ENCODE measurements at places on chromosomes 13 and 19.
A peak's percentile ranks its signal among the peaks of the same experiment; 100 is the strongest.

DNA sequence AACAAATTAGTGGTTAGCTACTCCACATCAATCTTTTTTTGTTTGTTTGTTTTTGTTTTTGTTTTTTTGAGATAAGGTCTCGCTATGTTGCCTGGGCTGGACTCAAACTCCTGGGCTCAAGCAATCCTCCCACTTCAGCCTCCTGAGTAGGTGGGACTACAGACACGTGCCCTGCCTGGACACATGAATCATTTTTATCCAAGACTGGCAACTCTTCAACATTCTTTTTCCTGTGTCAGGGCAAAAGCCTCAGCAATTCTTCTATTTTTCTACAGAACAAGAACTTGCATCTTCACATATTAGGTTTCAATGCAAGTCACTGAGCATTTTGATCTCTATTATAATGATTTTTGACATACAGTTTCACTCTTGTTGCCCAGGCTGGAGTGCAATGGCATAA is 76.8 kb upstream of the LRCH1 start:
- no peak for DNase-seq

DNA sequence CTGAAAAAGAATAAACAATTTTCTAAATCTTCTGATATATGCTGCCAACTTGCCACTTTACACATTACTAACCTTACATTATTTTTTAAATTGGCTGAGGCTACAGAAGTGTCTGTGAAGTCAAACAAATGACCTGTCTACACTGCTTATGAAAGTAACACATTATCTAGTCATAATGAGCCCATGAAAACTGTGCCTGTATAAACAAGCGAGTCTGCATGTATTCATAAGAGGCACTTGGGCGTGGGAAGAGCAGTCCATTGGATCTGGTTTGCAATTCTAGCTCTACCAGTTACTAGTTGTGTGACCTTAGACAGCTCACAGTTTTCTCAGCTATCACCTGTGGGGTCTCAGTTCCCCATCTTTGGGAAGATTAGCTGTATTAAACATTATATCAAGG is 3.1 kb downstream of the VPS36 start:
- no peak for DNase-seq

DNA sequence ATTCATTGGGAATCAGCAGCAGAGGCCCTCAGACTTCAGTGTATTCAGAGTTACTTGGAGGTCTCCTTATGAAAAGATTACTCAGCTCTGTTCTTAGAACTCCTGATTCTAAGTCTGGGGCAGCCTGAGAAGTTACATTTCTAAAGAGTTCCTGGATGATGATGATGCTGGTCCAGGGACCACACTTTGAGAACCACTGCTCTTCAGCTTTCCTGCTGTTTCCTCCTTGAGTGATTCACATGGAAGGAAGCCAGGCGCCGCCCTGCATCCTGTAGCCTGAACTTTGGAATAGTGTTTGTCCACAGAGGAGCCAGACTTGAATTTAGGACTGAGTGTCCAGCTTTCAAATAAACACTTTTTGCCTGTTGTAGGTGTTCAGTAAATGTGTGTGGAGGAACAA is 2.9 kb downstream of the CEBPG start:
- DNase-seq = no peak

DNA sequence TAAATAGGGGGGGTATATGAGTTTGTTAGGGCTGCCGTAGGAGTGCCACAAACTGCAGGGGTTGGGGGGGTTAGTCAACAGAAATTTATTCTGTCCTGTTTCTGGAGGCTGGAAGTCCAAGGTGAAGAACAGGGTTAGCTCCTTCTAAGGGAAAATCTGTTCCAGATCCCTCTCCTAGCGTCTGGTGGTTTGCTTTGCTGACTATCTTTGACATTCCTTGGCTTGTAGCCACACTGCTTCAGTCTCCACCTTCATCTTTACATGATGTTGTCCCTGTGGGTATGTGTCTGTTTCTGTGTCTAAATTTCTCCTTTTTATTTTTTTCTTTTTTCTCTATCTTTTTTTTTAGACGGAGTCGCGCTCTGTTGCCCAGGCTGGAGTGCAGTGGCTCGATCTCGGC is 8.1 kb upstream of the ICAM1 start:
- no peak for DNase-seq

DNA sequence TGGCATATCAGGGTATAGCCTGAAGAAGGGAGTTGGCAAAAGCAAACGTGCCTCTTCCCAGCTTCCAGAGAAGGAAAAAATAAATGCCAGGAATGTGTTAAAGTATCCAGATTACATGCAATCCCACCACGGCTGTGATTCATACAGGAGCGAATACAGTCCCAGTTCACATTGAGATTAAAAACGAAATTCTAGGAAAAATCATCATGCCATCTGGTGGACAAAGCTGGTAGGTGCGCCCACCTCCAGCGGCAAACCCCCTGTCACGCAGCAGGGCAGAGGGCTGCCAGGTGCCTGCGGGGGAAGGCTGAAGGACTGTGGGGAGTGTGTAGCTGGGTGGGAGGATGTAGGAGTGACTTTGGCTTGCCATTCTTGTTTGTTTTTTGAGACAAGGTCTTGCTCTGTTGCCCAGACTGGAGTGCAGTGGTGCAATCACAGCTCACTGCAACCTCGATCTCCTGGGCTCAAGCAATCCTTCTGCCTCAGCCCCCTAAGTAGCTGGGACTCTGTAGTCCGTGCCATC is 6.4 kb upstream of the DMWD start:
- DNase-seq = peak; percentile 73

DNA sequence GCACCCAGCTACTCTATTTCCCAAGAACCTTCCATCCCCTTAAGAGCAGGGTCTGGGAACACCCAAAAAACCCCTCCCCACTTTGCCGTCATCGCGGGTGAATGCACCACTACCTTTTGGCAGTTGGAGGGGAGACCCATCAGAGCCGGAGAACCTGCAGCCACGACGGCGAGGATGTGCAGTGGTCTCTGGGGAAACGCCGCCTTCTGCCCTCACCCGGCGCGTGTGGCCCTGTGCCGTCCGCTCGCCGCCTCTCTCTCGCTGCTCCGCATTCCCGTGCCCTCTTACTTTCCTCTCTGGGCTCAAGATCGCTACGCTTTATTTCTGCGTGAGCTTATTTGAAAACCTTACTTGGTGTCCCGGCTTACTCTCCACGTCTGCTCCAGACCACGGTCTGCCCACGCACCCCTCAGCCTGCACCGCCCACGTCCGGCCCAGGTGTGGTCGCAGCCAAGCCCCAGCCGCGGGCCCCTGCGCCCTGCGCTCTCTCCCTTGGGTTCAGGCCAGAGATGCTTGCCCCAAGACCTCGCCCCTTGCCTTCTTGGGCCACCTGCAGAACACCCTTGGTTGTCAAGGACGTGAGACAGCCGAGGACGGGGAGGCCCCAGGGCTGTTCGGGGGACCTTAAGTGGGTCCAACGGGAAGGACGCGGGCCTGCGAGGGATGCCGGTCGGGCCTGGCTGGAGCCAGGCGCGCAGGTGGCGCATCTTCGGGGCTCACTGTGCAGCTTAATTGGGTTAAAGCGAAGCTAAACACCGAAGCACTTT is 2.0 kb upstream of the MAB21L1 start:
- no peak for DNase-seq

DNA sequence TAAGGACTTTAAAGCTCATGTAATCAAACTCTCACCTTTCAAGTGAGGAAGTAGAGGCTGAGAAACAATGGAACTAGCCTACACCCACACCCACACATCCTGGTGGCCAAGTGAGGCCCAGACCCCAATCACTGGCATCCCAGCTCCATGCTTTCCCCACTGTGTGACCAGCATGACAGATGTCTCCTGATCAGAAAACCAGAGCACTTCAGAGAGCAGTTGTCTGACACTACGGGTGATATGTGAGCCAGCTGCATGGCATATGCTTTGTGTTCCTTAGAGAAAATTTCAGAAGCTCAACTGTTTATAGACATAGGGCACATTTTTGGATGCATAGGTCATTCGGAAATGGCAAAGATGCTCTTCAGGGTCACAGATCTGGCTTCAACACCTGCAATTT is 315.2 kb downstream of the NDFIP2 start:
- no peak for DNase-seq

- peak; percentile 76 for DNase-seq
Observed at GRCh38 chr19:42201489-42202289, 15.8 kb downstream of the DEDD2 start.

DNA sequence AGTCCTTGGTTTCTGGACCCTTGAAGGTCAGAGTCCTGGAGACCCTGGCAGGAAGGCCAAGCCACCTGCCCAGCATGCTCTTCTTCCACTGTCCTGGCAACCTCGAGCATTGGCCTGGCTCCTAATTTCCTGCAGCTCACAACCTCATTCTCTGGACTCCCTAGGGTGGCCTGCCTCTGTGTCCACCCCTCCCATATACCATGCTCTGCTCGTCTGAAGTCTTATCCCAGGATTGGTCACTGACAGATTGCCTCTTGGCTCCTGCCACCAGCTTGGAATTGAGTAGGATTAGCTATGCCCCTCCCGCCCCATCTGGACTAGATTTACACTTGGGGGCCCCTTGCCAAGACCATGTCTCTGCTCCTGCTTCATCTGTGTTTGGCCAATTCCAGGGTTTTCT is 17.1 kb upstream of the WASF3 start:
- no peak for DNase-seq

- no peak for DNase-seq
Observed at GRCh38 chr19:24063295-24063694, 23.7 kb upstream of the ZNF254 start.

DNA sequence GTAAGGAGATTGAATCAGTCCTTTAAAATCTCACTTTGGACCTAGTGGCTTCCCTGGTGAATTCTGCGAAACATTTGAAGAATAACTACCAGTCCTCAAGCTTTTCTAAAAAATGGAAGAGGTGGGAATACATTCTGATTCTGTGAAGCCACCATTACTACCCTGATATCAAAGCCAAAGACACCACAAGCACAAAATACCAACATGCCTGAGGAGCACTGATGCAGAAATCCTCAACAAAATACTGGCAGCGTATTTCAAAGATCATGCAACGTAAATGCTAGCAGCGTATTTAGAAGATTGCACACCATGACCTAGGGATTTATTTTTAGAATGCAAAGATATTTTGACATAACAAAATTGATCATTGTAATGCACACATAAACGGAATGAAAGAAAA is 14.4 kb downstream of the ATP4B start:
- DNase-seq = no peak

DNA sequence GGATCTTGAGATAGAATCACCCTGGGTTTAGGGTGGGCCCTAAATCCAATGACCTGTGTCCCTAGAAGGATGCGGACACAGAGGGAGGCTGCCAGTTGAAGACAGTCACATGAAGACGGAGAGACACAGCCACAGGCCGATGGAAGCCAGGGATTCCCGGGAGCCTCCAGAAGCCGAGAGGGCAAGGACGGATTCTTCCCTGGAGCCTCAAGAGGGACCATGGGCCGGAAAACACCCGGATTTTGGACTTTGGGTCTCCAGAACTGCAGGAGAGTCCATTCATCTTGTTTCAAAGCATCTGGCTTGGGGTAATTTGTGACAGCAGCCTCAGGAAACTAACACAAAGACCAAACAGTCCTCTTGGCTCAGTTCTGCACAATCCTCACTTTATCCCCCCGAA is 2.3 kb downstream of the TMEM86B start:
- no peak for DNase-seq

Measured in CD4-positive, alpha-beta T cell treated with Interleukin-12 subunit alpha and Interleukin-12 subunit beta, for 1 hour (primary cell).